ENCODE measurements at places on chromosomes 6 and 20.

DNA sequence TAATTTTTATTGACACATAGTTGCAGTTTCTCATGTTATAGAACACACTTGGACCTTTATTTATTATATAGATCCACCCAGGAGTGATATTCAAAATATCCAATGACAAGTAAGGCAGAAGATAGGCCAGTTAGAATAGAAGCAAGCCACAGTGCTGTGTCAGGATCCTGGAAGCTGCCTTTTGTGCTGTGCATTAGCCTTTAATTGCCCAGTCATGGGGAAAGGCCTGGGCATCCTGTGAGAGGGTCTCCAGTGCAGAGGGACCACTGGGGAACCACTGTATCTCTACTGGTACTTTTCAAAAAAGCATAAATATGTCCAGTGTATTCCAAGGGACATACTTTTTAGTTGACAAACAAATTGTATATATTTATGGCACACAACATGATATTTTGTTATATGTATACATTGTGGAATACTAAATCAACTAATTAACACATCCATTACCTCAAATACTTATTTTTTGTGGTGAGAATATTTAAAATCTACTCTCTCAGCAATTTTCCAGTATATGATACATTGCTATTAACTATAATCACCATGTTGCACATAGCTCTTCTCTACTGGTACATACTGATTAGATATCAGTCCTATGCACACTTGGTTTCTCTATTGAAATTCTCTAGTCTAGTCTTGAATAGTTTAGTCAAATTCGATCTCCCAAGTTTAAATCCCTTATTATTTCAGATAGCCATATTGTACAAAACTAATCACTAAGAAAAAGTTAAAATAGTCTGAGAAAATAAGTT is 59.5 kb downstream of the CDC40 start:
- H3K27ac ChIP-seq: no peak overlapping the region
- peaks cover 3% of the 10 kb centered on the region for H3K36me3 ChIP-seq
- no peak for DNase-seq
- no peak overlapping the region for H3K4me3 ChIP-seq
- H3K27me3 ChIP-seq: no peaks in the 10 kb centered on the region
- no peaks in the 10 kb centered on the region for H3K4me1 ChIP-seq

GRCh38 chr6:30882759-30883684 is 1.3 kb upstream of the DDR1 start:
- H3K27ac ChIP-seq: peak overlapping the region; percentile 97
- peak; percentile 87 for DNase-seq
- peak overlapping the region; percentile 54 for H3K4me3 ChIP-seq
- H3K36me3 ChIP-seq: no peaks in the 10 kb centered on the region

- H3K4me1 ChIP-seq: no peaks in the 10 kb centered on the region
- H3K36me3 ChIP-seq: no peaks in the 10 kb centered on the region
- no peak overlapping the region for H3K4me3 ChIP-seq
- DNase-seq: no peak
- no peaks in the 10 kb centered on the region for H3K27me3 ChIP-seq
Observed at GRCh38 chr6:16625291-16626265, 135.7 kb downstream of the ATXN1 start.

DNA sequence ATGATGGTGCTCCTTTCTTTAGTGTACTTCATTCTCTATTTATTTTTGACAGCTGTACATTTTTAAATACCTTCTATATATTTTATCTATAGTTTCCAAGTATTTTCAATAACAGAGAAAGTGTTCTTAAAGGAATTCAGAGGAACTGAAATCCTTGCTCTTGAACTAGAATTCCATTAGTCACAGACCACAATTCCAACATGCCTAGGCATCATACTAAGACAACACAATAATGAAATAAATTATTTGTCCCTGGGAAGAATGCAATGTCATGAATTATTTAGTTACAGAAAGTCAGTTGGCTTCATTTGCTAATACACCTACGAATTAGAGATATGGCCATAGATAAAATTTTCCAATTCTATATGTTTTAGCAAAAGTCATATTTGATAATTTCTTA is 671.2 kb downstream of the EPHA7 start:
- H3K27me3 ChIP-seq: no peaks in the 10 kb centered on the region
- no peaks in the 10 kb centered on the region for H3K4me1 ChIP-seq
- no peak overlapping the region for H3K27ac ChIP-seq
- no peak for DNase-seq
- no peaks in the 10 kb centered on the region for H3K36me3 ChIP-seq

- H3K36me3 ChIP-seq: no peaks in the 10 kb centered on the region
- H3K27me3 ChIP-seq: no peaks in the 10 kb centered on the region
- DNase-seq: no peak
- no peak overlapping the region for H3K4me3 ChIP-seq
- H3K4me1 ChIP-seq: no peaks in the 10 kb centered on the region
Observed at GRCh38 chr6:148954461-148954860, 207.6 kb downstream of the UST start.

DNA sequence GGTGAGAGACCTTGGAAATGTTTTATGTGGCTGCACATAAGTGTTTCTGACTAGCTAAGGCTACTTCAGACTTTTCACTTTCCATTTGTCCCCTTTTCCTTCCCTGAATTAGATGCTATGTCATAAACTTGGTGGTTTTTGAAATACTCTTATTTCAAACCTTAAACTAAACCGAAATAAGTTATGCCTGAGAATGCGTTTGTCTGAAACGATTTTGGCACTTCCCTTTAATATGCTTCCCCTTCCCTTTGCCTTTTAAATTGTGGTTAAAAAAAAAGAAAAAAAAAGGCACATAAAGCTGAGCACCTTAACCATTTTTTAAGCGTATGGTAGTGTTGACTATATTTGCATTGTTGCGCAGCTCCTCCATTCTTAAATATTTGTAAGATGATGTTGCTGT is 14.3 kb downstream of the ZNF451 start:
- H3K4me1 ChIP-seq: no peaks in the 10 kb centered on the region
- H3K27ac ChIP-seq: no peak overlapping the region
- H3K36me3 ChIP-seq: peaks cover 12% of the 10 kb centered on the region
- no peak for DNase-seq

- H3K27me3 ChIP-seq: no peaks in the 10 kb centered on the region
- H3K4me3 ChIP-seq: no peak overlapping the region
- DNase-seq: no peak
- no peaks in the 10 kb centered on the region for H3K36me3 ChIP-seq
Observed at GRCh38 chr20:24703284-24703610, 233.8 kb downstream of the SYNDIG1 start.

- peaks cover 14% of the 10 kb centered on the region for H3K4me1 ChIP-seq
- no peak for DNase-seq
- H3K27me3 ChIP-seq: no peaks in the 10 kb centered on the region
- no peaks in the 10 kb centered on the region for H3K36me3 ChIP-seq
- H3K4me3 ChIP-seq: no peak overlapping the region
Observed at GRCh38 chr6:119284861-119285521, 64.6 kb downstream of the MAN1A1 start.

GRCh38 chr6:124772733-124773319 is 189.4 kb upstream of the RNF217 start:
- no peaks in the 10 kb centered on the region for H3K36me3 ChIP-seq
- H3K4me1 ChIP-seq: no peaks in the 10 kb centered on the region
- DNase-seq: peak; percentile 74
- H3K27me3 ChIP-seq: no peaks in the 10 kb centered on the region

DNA sequence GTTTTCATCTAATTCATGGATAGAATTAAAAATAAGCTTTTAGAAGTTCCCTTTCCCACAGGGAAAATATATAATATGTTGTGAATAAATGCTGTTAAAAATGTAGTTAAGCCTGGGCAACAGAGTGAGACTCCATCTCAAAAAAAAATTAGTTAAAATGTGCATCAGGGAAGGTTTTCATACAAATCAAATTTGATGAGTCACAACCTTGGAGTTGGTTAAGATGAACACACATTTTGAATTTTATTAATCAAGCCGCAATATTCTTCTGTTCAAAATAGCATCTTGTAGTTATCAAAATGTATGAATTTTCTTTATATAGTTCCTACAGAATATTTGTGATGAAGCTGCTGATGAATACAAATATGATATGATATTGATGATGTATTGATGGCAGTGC is 30.9 kb upstream of the SERPINB9 start:
- H3K4me3 ChIP-seq: no peak overlapping the region
- no peak for DNase-seq
- no peaks in the 10 kb centered on the region for H3K4me1 ChIP-seq
- H3K36me3 ChIP-seq: no peaks in the 10 kb centered on the region
- H3K27ac ChIP-seq: no peak overlapping the region

DNA sequence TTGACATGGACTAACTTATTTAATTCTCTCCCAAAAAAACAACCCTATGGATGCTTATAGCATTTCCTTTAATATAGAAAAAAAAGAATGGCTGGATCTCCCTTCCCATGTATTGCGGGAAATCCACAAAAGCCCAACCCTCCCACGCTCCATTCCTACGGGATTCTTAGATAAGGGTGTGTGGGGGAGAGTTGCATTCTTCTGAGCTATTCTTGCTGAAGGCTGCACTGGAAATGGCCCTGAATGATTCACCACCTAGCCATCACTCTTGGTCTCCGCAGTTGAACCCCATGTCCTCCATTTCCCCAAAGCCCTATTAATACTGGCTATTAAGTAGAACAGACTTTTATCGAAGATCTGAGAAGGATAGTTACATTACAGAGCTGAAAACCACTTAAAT is 41.9 kb upstream of the ADGRF5 start:
- DNase-seq: no peak
- H3K36me3 ChIP-seq: no peaks in the 10 kb centered on the region
- no peaks in the 10 kb centered on the region for H3K4me1 ChIP-seq

DNA sequence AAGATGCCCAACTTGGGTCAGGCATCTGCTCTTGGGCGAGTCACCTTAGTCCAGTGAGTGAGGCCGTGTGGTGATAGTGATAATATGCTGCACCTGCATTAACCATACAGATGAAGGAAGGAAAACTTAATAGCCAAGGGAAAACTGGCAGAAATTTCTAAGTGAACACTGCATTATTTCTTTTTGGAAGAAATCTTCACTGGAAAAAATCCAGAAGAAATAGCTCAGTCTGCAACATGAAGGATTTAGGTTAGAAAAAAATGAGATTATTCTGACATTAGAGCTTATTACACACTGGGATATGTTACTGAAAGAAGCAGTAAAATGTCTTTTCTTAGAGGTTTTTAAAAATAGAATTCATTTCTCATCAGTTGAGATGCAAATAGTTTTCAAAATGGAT is 947.3 kb downstream of the KIF16B start:
- H3K27ac ChIP-seq: no peak overlapping the region
- H3K4me3 ChIP-seq: no peak overlapping the region
- no peak for DNase-seq
- H3K36me3 ChIP-seq: no peaks in the 10 kb centered on the region
- no peaks in the 10 kb centered on the region for H3K4me1 ChIP-seq
- H3K27me3 ChIP-seq: no peaks in the 10 kb centered on the region

DNA sequence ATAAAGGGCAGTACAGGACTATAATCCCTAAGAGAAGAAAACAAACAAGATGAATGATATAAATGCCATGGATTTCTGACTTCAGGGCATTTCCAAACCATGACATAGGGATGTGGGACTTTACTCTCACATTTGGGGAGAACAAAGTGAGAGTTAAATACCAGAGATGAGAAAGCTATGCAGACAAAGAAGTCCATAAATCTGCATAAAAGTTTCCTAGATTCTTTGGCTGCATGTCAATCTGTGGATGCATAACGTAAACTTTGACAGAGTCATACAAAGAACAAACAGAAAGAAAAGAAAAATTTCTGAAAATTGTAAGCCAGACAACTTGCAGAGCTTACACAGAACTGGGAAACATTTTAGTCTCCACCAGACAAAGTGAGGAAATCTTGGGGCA is 11.7 kb downstream of the EPM2A start:
- no peak overlapping the region for H3K27ac ChIP-seq
- no peaks in the 10 kb centered on the region for H3K4me1 ChIP-seq
- no peak for DNase-seq
- no peak overlapping the region for H3K4me3 ChIP-seq

- no peaks in the 10 kb centered on the region for H3K36me3 ChIP-seq
- H3K27me3 ChIP-seq: peaks cover 12% of the 10 kb centered on the region
- no peak overlapping the region for H3K4me3 ChIP-seq
- H3K27ac ChIP-seq: no peak overlapping the region
- no peak for DNase-seq
Observed at GRCh38 chr6:44272529-44272928, 2.3 kb downstream of the TMEM151B start.

- no peak within 1 kb of the TSS for H3K4me3 ChIP-seq
- H3K4me1 ChIP-seq: no peaks in the 10 kb centered on the region
- peaks cover 18% of the 10 kb centered on the region for H3K27me3 ChIP-seq
- DNase-seq: peak; percentile 60
- H3K36me3 ChIP-seq: no peaks in the 10 kb centered on the region
Observed at GRCh38 chr6:166308033-166308768, at the start of gene PRR18. TSS of gene PRR18 (minus strand) at chr6:166308392. CDS start at chr6:166308142, 250 bp downstream.

GRCh38 chr6:20680697-20681165 is 146.5 kb downstream of the CDKAL1 start:
- H3K27ac ChIP-seq: no peak overlapping the region
- no peaks in the 10 kb centered on the region for H3K36me3 ChIP-seq
- no peaks in the 10 kb centered on the region for H3K4me1 ChIP-seq
- H3K27me3 ChIP-seq: no peaks in the 10 kb centered on the region
- no peak overlapping the region for H3K4me3 ChIP-seq

- H3K4me1 ChIP-seq: no peaks in the 10 kb centered on the region
- H3K27ac ChIP-seq: no peak overlapping the region
- H3K36me3 ChIP-seq: no peaks in the 10 kb centered on the region
- no peak for DNase-seq
- no peak overlapping the region for H3K4me3 ChIP-seq
- no peaks in the 10 kb centered on the region for H3K27me3 ChIP-seq
Observed at GRCh38 chr6:117346142-117346930, 79.4 kb downstream of the ROS1 start.

DNA sequence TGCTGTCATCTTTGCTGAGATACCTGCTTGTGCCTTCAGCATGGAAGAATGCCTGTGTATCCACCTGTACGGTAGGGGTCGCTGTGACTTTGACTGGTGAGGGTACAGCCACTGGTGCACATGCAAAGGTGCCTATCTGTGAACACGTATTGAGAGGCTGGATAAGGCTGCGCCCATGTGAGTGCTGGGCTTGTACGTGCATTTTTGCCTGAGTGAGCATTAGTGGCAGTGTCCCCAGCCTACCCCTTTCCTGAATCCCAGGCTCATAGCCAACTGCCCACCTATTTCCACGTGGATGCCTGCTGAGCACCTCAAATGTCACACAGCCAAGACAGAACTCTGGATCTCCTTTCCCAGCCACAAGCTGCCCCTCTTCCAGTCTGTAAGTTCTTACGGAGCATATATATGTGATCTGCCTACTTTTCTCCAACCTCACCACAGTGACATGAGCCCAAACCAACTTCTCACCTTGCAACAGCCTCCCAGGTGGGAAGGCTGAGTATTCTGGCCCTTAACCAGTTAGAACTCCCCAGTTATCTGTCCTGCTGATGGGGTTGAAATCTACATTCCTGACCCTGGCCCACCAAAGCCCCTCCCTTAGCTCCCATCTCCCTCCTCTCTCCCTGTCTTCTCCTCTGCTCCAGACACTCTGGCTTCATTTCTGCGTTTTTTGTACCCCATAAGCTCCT is 1.1 kb upstream of the SLC2A10 start:
- no peaks in the 10 kb centered on the region for H3K36me3 ChIP-seq
- H3K4me1 ChIP-seq: no peaks in the 10 kb centered on the region
- no peak overlapping the region for H3K27ac ChIP-seq
- DNase-seq: no peak
- H3K27me3 ChIP-seq: no peaks in the 10 kb centered on the region
